ENCODE measurements at places on chromosomes 6 and 20. TPM values are rescaled to one million over a fixed set of nuclear protein-coding genes. Genes with fewer than 3 reads are reported as not detected.

DNA sequence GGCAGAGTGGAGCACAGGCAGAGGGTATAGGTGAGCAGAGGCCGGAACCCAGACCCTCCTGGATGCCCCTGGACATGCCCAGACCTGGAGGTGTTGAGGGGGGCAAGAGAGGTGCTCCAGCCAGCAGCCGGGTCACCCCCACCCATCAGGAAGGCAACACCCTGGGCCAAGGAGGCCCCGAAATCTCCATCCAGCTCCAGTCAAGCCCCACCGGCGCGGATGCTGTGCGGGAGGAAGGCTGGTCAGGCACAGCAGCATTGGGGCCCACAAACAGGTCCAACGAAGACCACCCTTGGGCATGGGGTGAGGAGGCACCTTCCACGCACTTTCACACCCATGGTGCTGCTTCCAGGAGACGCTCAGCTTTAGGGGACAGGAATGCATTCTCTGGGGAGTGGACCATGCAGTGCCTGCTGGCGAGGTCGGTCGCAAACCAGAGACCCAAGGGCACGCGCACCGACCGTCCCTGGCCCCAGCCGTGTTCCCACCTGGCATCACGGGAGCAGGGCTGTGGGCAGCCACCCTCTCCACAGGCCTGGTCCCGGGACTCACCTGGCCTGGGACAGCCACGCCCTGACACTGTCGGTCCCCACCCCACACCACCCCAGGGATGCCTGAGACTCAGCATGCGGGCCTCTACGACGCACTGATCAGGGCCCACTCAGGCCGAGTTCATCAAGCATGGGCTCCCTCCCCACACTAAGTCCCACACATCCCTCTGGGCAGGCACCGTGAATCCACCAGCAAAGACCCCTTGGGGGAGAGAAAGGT is 43.6 kb upstream of the ZBP1 start:
- no peaks in the 10 kb centered on the region for H3K36me3 ChIP-seq
- peaks cover 11% of the 10 kb centered on the region for H3K4me1 ChIP-seq
- no peaks in the 10 kb centered on the region for H3K27me3 ChIP-seq
- no peak overlapping the region for H3K27ac ChIP-seq
- H3K4me3 ChIP-seq, result no peak overlapping the region
- no peak for DNase-seq

- H3K36me3 ChIP-seq, result no peaks in the 10 kb centered on the region
- H3K27me3 ChIP-seq, result no peaks in the 10 kb centered on the region
- H3K27ac ChIP-seq, result no peak overlapping the region
- H3K4me1 ChIP-seq, result peaks cover 12% of the 10 kb centered on the region
These were observed 75.5 kb downstream of the CD164 start for GRCh38 chr6:109306733-109307132.

DNA sequence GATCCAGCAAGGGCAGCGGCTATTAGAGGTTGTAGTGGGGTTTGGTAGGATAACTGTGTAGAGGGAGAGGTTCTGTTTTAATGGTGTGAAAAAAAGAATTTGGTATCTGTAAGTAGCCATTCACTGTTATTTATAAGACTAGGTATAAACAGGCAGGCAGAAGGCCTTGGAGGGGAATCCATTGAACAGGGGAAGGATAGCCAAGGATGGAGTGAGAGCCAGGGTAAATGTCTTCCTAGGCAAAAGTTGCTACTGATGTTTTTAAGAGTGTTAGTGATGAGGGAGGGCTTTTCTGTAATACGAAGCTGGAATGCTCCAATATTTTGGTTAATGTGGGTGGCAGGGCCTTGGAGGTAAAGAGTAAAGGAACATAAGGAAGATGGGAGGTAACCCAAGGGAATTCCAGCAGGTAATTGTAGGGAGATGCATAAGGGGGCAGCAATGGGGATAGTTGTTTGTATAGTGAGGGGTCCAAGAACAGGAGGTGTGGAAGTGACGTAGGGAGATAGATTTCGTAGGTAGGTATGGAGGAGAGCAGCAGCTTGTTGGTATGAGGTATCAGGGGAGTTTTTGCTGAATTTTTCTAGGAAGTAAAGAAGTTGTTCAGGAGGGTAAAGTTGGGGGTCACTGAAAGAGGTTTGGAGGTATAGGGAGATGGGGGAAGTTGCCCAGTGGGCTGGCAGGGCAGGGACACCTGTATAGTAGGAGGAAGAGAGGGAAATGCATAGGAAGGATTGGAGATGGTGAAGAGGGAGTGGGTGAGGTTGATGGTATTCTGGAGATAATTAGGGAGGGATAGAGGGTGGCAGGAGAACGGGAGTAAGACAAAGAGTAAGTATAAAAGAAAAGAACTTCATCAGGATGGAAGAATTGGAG is 752.4 kb upstream of the ADGRB3 start:
- no peaks in the 10 kb centered on the region for H3K4me1 ChIP-seq
- H3K27ac ChIP-seq, result no peak overlapping the region
- no peak for DNase-seq
- no peaks in the 10 kb centered on the region for H3K27me3 ChIP-seq

- H3K36me3 ChIP-seq, result peaks cover 62% of the 10 kb centered on the region
- H3K27me3 ChIP-seq, result no peaks in the 10 kb centered on the region
- DNase-seq, result peak; percentile 98
- H3K4me3 ChIP-seq, result peak within 1 kb of the TSS; percentile 99
These were observed at the start of gene FLOT1 for GRCh38 chr6:30742316-30743098. TSS of gene FLOT1 (minus strand) at chr6:30742687. CDS start at chr6:30742189, 498 bp downstream.

DNA sequence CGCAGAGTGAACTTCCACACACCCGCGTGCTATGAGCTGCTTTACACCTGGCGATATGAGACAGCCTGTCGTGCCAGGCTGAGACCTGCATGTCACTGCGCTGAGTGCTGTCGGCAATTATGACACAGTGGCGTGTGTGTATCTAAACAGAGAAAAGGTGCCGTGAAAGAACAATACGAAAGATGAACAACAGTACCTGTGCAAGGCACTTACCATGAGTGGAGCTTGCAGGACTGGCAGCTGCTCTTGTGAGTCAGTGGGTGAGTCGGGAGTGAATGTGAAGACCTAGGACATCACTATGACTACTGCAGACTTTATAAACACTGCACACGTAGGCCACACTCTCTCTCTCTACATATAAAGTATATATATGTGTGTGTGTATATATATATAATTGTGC is 68.5 kb upstream of the DUSP22 start:
- H3K36me3 ChIP-seq, result peaks cover 7% of the 10 kb centered on the region
- H3K27me3 ChIP-seq, result no peaks in the 10 kb centered on the region
- H3K4me3 ChIP-seq, result no peak overlapping the region

GRCh38 chr6:128118401-128118800 is 217.5 kb upstream of the THEMIS start:
- peaks cover 3% of the 10 kb centered on the region for H3K36me3 ChIP-seq
- peaks cover 2% of the 10 kb centered on the region for H3K4me1 ChIP-seq
- H3K27me3 ChIP-seq, result no peaks in the 10 kb centered on the region
- DNase-seq, result no peak
- H3K27ac ChIP-seq, result no peak overlapping the region
- H3K4me3 ChIP-seq, result no peak overlapping the region

DNA sequence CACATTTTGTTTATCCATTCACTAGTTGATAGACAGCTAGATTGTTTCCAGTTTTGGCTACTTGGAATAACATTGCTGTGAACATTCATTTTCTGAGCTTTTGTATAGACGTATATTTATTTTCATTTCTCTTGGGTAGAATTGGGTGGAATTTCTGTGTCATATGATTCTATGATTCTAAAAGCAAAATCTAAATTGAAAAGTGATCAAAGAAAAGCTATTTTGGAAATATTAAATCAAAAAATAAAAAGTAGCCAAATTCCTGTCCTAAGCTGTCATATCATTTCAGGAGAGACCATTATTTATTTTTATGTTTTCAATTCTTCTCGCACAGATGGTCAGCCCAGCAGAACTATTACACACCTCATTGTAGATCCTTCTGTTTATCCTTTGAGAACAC is 229.2 kb downstream of the COL12A1 start:
- H3K27me3 ChIP-seq, result no peaks in the 10 kb centered on the region
- no peak overlapping the region for H3K4me3 ChIP-seq
- no peak for DNase-seq
- no peaks in the 10 kb centered on the region for H3K36me3 ChIP-seq
- no peaks in the 10 kb centered on the region for H3K4me1 ChIP-seq
- no peak overlapping the region for H3K27ac ChIP-seq

GRCh38 chr20:23072892-23073586 is 13.1 kb downstream of the CD93 start:
- H3K4me3 ChIP-seq, result no peak overlapping the region
- no peaks in the 10 kb centered on the region for H3K4me1 ChIP-seq
- peaks cover 10% of the 10 kb centered on the region for H3K27me3 ChIP-seq
- no peak overlapping the region for H3K27ac ChIP-seq
- no peaks in the 10 kb centered on the region for H3K36me3 ChIP-seq

GRCh38 chr6:107849325-107849724 is 25.2 kb upstream of the SCML4 start:
- no peaks in the 10 kb centered on the region for H3K27me3 ChIP-seq
- DNase-seq, result no peak
- no peaks in the 10 kb centered on the region for H3K36me3 ChIP-seq

DNA sequence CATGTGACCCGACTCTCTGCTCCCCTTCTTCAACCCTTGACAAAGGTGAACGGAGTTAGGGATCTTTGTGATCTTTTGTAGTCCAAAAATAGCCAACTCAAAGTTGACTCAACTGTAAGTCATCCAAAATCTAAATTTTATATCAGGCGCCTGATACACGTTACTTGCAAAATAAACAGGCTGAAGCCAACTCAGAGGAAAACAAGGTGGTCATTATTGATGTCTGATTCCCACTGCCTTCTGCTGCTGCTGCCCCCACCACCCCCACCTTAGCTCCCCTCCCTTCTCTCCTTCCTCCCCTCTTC is 13.2 kb upstream of the RNF8 start:
- no peak overlapping the region for H3K27ac ChIP-seq
- no peak overlapping the region for H3K4me3 ChIP-seq
- H3K36me3 ChIP-seq, result no peaks in the 10 kb centered on the region
- no peak for DNase-seq

DNA sequence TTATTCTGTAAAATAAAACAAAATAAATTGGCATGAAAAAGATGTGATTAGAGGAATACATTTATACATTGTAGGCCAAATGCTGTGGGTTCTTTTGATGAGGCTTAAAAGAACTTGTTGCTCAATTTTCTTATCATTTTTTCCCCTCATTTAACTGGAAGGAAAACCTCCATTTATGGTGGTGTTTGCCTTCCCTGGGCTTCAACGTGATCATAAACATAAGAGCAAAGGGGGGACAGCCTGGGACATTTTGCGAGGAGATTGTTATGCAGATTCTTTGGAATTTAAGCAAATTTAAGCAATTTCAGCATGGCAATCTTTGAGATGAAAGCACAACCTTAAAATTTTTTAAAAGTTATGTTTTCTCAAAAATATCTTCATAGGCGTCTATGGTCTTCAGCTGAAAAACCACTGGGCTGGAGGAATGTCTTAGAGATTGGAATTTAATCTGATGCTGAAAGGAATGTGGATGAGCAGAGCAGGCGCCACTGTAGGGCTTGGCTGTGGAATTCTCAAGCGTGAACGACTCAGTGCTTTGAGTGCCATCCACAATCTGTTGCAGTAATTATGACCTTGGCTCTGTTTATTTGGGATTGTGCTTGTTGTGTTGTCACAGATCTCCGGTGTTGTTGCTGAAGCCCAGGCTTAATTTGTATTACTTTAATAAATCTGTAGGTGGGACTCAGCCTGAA is 149.4 kb upstream of the MLIP start:
- H3K4me1 ChIP-seq, result peaks cover 3% of the 10 kb centered on the region
- DNase-seq, result no peak
- H3K27me3 ChIP-seq, result peaks cover 12% of the 10 kb centered on the region
- no peak overlapping the region for H3K27ac ChIP-seq
- H3K4me3 ChIP-seq, result no peak overlapping the region

- H3K4me3 ChIP-seq, result no peak overlapping the region
- no peaks in the 10 kb centered on the region for H3K36me3 ChIP-seq
- no peak for DNase-seq
These were observed 10.3 kb downstream of the PDE10A start for GRCh38 chr6:165652766-165653165.

- no peaks in the 10 kb centered on the region for H3K27me3 ChIP-seq
- H3K4me3 ChIP-seq, result no peak overlapping the region
- H3K36me3 ChIP-seq, result no peaks in the 10 kb centered on the region
- no peak for DNase-seq
- H3K4me1 ChIP-seq, result peaks cover 18% of the 10 kb centered on the region
These were observed 22.9 kb upstream of the CD83 start for GRCh38 chr6:14094721-14095120.

- H3K27me3 ChIP-seq, result peaks cover 46% of the 10 kb centered on the region
- no peaks in the 10 kb centered on the region for H3K36me3 ChIP-seq
- H3K4me1 ChIP-seq, result peaks cover 18% of the 10 kb centered on the region
- H3K4me3 ChIP-seq, result no peak overlapping the region
These were observed 51.0 kb downstream of the CPXM1 start for GRCh38 chr20:2749343-2749950.

DNA sequence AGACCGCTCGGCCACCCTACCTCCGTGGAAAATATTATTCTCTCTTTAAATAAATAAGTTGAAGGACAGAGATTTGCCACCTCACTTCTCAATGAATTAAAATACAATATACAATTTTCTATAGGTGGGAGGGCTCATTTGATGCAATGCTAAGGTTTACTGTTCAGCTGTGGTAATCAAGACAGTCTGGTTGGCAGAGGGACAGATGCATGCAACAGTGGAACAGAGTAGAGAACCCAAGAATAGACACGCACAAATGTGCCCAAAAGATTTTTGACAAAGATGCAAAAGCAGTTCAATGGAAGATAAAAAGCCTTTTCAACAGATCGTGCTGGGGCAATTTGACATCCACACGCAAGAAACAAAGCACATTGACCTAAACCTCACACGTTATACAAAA is 145.2 kb downstream of the CEBPB start:
- H3K4me1 ChIP-seq, result peaks cover 52% of the 10 kb centered on the region

GRCh38 chr6:25583099-25583498 is 68.9 kb upstream of the SCGN start:
- DNase-seq, result peak; percentile 47
- no peak overlapping the region for H3K27ac ChIP-seq
- peaks cover 5% of the 10 kb centered on the region for H3K36me3 ChIP-seq
- H3K4me3 ChIP-seq, result no peak overlapping the region
- no peaks in the 10 kb centered on the region for H3K27me3 ChIP-seq
- peaks cover 31% of the 10 kb centered on the region for H3K4me1 ChIP-seq

GRCh38 chr6:96834070-96834469 is 3.2 kb downstream of the GPR63 start:
- no peak for DNase-seq
- peaks cover 41% of the 10 kb centered on the region for H3K27me3 ChIP-seq
- H3K36me3 ChIP-seq, result no peaks in the 10 kb centered on the region

The TMEM244 gene
- not detected for total RNA-seq

The ZNF831 gene
- 9.2 TPM for total RNA-seq

The C6orf118 gene
- not detected for total RNA-seq

The RCAN2 gene
- total RNA-seq, result not detected

The CST7 gene
- 43.9 TPM for total RNA-seq

The MAPK14 gene
- 59.5 TPM for total RNA-seq

The KIF25 gene
- not detected for total RNA-seq

The SUMO4 gene
- 10.1 TPM for total RNA-seq

The SLC22A23 gene
- 0.24 TPM for total RNA-seq
